Left renal pelvis (tissue), 4 donors: ENCODE measurements at places on chromosomes 1 and 21.

DNA sequence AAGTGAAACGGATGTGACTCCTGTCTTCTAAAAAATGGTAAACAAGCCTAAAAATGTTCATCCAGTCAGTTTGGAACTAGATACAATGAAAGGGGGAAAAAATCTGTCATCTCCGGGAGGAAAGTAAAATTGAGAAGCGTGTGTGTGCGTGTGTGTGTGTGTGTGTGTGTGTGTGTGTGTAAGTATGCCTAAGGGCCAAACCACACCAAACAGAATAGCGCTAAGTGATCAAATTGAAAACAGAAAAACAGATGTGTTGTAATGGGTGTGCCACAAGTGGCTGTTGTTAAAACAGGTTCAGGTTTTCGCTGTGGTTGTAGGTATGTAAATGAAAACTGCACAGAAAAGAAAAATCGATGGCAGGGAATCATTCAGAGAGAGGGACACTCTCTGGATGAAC is 106.7 kb downstream of the RNF220 start:
- no peak for DNase-seq

DNA sequence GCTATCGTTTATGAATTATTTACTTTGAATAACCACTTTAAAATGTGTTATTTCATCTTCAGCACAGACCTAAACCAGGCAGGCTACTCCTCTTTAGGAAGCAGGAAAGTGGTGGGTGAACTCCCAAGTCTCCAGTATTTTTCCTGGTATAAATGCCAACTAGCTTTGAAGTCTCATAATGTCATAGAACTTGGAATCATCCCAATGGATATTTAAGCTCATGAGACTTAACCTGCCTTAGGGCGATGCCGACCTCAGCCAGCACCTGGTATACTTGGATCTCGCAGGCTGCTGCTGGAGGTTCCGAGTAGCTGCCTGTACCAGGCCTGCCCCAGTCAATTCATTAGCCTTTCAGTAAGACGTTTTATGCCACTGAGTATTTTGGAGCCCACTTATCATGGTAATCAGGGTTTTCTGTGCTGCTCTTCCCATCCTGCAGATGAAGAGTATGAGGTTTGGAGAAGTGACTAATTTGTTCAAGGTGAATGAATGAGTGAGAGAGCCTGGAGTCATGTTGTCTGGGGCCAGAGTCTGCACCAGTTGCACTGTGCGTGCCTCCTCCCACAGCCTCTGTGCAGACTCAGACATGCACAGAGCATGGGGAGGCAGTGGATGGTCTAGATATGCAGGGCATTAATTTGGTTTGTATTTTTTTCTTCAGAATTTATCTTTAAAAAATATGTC is 34.9 kb downstream of the VANGL1 start:
- no peak for DNase-seq

- DNase-seq = no peak
These were observed 55.1 kb downstream of the PRDX6 start for GRCh38 chr1:173532237-173532636.

DNA sequence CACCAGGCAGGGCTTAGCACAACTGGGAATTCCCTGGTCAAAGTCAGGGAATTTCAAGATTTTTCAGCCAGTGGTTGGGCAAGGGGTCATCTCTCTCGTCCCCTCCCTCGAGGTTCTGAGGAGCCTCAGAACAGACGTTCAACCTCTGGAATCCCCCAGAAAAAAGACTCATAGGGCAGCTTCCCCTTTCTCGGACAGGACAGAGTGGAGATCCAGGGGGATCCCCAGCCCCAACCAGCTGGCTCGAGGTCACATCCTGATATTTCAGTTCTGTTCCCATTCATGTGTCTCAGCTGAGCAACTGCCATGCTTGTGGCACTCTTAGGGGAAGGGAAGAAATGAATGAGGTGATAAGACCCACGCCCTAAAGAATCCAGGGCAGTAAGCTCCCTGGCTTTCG is 4.9 kb upstream of the LAD1 start:
- DNase-seq = no peak

GRCh38 chr1:22772014-22772413 is 61.4 kb downstream of the EPHB2 start:
- DNase-seq = no peak

GRCh38 chr1:3116560-3116959 is 47.6 kb downstream of the PRDM16 start:
- DNase-seq = no peak

DNA sequence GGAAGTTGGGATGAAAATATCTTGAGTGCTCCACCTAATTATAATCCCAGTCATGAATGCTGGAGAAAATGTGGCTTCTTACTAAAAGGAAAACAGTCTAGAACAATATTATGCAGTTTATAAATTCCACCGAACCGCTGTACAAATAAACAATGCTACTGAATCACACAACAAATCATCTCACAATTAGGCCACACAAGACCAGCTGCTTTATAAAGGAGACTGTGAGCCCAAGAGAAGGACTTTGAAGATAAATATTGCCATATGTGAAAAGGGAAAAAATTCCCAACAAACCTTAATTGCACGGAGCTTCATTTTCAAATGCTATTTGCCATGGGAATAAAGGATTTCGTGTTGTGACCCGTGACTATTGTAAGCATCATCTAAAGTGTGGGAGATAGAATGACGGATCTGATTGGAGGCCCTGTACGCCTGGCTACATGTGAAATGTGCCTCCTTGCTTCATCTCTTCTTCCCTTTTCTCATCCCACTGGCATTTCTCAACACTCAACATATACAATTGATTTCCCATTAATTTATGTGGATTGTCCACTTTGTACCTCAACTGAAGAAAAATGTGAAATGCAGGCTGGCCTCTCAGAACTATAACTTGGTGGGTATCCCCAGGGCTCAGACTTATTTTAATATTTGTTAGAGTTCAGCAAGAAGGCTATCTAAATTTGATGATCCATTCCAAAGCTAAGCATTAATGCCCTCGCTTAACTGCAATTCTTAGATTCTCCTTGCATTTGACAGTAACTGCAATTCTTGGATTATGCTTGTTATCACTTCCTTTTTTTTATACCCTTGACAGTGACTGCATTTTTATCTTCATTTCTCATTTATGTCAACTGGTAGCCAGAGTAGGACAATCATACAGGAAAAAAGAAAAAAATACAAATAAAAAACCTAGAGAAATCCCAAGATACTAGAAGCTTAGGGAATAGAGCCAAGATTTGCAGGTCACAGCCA is 122.3 kb downstream of the TGFB2 start:
- DNase-seq = no peak

DNA sequence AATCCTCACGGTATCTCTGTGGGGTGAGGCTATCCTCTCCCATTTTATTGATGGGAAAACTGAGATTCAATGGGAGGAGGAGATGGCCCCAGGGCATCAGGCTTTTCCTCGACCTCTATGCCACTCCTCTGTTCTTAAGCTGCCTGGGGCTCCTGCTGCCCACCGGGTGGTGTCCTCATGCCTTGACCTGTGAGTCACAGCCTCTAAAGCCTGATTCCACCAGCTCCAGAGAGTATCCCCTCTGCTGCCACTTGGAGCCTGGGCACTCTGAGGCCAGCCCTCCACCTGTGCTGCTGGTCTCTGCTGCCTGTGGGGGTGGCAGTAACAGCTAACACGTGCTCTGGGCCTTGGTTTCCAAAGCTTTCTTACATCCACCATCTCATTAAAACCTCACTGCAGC is 241.2 kb downstream of the TRABD2B start:
- no peak for DNase-seq

DNA sequence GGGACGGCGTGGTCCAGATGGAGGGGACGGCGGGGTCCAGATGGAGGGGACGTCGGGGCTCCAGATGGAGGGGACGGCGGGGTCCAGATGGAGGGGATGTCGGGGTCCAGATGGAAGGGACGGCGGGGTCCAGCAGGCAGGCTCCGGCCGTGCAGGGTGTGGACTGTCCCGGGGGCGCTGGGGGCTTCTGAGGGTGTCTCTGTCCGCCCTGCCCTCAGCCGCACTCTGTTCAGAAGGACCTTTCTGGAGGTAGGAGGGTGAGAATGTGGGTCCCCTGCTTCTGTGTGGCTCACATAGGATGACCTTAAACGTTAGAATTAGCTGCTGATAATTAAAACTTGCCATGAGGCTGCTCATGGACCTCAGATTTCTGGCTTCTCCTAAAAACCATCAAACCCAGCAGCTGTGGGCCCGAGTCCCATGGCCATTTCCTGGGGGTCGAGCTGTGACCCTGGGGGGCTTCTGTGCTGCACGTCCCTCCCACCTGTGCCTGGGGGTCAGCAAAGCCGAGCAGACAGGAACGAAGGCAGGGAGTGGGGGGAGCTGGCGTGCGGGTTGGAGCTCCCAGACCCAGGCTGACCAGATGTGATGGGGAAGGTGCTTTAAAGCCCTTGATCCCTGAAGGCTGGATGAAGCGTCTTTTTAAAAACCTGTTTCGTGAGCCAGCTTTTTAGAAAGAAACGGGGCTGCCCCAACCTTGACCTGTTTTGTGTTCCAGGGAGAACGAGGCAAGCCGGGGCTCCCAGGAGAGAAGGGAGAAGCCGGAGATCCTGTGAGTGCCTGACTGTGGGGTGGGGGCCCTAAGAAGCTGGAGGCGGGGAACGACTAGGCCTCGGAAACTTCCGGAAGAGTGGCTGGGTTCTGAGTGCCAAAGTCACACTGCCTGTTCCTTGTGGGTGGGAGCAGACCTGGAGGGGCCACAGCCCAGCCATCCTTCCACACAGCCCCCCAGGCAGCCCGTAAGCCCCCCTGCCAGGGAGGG is 7.1 kb downstream of the COL6A1 start:
- DNase-seq = no peak

- no peak for DNase-seq
These were observed 24.8 kb upstream of the TCEA3 start for GRCh38 chr1:23449306-23449705.

- no peak for DNase-seq
These were observed 31.6 kb upstream of the KIF1B start for GRCh38 chr1:10178597-10179405.

- no peak for DNase-seq
These were observed 10.2 kb downstream of the CXADR start for GRCh38 chr21:17523007-17523451.

DNA sequence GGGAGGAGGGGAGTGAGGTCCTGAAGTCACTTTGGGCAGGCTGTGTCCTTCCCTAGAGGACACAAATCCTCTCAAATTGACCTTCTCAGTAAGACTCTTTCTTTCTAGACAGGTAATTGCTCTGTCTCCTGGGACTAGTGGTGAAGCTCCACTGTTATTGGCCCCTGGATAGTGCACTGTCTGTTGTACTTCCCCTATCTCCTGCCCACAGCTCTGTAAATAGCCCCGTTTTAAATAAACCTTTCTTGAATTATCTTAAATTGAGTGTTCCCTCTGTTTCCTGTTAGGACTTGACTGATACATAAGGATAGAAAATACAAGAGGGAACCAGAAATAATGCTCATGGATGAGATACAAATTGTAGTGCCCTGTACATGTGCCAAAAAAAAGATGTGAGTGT is 229.5 kb upstream of the USP24 start:
- DNase-seq = no peak

- no peak for DNase-seq
These were observed 35.9 kb upstream of the ZFP69B start for GRCh38 chr1:40414331-40414730.

DNA sequence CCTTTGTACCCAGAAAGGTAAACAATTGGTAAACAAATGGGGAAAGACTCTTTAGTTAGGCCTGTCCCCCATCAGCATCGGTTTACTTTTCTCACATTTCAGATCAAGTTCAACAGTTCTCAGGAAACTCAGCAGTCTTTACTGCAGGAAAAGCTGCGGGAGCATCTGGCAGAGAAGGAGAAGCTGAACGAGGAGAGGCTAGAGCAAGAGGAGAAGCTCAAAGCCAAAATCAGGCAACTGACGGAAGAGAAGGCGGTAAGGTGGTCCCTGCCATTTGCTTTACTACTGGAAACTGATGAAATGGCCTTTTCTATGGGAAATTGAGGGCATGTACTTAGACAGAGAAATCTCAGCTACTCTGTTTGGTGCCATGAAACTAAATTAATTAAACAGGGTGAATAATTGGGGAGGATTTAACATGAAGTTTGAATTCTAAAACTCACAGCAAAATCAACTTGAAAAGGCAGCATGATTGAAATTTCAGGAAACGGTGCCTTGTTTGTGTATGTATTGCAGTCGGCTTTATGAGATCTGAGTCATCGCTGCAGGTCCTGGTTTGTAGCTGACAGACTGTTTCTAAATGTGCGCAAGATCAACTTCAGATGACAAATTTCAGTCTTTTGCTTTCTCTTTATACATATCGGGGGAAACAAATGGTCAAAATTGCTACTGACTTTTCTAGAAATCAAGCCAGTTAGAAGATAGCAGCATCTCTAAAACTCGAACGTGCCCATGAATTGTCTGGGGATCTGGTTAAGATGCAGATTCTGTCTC is 67.9 kb upstream of the EFHD2 start:
- DNase-seq = no peak

DNA sequence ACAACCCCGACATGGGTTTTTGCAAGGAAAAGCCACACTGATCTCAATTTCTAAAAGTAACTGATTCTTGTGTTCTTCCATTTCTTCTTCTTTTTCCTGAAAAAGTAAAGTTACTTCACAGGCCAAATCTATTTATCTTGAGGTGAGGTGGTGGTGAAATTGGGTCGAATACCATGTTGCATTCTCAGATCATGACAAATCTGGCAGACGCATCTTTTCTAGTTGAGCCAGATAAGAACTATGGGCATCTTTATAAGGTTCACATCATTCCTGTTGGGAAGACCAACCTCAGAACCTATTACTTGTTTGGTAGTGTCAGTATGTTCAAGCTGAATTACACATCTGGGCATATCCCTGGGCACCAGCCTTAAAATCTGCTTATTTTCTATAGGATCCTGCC is 78.6 kb upstream of the USP25 start:
- DNase-seq = no peak

DNA sequence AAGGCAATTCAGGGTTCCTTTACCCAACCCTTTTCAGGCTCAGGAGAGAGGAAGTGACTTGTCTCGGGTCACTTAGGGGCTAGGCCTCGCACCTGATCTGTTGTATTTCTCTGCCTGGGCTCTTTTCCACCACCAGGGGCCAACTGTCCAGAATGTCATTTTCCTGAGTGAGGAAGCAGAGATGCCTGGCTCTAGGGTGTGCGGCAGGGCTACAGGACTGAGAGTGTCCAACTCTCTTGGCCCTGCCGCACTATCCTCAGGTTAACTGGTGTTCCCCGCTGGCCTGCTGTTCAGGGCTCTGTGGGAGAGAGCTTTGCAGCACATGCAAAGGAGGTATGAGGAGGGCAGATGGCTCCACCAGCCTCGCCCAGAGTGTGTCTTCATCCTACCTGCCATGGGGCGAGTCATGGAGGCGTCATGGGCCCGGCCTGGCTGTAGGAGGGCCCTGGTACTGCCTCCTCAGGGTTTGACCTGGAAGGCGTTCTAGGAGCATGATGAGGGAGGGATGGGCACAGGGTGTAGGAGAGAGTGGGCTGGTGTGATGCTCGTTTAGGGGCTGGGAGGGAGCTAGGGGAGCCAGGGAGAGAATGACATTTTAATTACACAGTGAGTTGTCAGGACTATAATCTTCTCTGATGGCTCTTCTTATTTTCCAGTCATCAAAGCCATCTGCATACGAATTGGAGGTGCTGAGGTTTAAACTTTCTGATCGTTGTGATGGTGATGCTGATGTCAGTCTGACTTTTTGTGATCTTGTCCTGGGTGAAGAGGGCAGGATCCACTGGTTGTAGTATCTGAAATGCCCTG is 128.3 kb downstream of the NOS1AP start:
- DNase-seq = no peak
